Stimulated activated CD4-positive, alpha-beta T cell treated with anti-CD3 and anti-CD28 coated beads, Interleukin-15, amount 100 ng/mL, for 1 hour (primary cell): ENCODE measurements at places on chromosomes 6 and 20.

DNA sequence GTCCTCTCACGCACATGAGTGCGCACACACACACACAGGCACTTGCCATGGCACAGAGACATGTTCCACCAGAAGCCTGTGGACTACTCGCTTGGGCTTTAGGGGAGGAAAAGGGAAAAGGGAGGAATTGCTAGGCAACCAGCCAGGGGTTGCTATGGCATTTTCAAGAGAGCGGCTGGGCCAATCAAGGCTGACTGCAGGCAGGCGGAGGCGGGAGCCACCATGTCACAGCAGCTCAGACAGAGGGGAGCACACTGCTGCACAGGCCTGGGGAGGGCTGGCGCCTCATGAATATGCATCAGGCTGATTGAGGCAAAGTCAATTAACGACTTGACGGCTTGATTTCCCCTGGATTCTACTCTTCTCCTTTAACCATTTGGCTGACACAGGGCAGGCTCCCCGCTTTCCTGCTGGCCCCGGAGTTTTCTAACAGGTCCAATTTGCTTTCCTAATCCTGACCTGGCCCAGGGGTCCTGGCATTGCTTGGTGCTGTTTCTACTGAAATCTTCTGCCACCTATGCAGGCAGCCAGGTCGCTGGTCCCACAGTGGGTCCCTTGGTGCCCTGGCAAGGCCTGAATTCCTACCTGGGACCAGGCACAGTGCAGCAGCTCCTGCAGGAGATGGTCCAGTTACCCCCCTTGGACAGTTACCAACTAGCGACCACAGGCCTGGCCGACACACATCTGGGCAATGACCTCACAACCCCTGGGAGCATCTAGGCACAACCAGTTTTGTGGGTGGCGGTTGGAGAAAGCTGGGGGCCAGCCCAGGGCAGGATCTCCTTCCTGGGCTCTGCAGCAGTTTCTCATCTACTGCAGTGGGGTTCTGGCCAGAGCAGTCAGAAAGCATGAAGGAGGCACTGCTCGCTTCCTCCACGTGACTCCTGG lies 52.1 kb downstream of the YTHDF1 start:
- DNase-seq: no peak

DNA sequence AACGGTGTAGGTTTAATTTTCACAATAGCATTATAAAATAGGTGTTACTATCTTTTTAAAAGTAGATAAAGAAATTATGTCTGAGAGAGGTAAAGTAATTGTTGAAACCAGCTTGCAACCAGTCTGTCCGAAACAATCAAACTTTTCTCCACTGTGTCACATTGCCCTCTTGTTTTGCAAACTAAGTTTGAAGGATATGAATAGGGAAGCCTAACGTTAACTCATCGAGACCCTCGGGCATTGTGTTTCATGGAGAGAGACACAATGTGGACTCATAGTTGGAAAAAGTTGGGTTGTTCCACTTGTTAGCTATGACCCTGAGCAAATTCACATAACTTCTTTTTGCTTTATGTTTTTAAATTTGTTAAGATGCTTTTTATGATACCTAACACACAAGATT lies 254.4 kb upstream of the IMPG1 start:
- no peak for DNase-seq

GRCh38 chr6:70616728-70617260 lies 50.1 kb downstream of the SDHAF4 start:
- no peak for DNase-seq

DNA sequence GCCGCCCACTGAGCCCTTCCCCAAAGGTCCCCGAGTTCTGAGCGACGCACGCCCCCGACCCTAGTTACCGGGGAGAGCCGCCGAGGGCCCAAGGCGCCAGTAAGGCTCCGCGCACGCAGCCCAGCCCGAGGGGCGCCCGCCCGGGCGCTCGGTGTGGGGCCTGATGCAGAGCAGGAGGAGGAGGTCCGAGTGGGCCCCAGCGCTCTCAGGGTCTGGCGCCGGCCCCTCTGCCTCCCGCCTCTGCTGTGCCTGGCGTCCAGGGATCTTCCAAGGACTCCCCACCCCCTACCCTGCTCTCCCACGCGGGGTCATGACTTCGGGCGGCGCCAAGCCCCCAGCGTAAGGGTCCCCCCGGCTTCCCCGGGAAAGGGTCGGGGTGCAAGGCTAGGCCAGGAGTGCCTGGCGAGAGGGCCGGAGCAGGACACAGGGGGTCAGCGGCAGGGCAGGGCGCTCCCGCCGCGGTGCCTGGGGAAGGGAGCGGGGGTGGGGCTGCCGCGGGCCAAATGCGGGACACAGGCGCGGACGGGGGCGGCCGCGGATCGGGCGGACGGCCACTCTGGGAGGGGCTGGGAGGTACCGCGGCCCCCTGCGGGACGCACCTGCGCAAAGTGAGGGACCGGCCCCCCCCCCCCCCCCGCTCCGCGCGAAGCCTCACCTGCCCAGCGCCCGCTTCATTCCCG lies 637 bp downstream of the ABHD12 start:
- DNase-seq: peak; percentile 12

DNA sequence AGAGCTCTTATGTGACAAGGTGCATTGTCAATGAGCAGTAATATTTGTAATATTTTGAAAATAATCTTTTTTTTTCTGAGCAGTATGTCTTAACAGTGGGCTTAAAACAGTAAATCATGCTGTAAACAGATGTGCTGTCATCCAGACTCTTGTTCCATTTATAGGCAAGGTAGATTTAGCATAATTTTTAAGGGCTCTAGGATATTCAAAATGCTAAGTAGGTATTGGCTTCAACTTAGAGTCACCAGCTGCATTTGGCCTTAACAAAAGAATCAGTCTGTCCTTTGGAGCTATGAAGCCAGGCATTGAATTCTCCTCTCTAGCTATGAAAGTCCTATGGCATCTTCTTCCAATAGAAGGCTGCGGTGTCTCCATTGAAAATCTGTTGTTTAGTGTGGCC lies 63.7 kb downstream of the ME1 start:
- DNase-seq: no peak

DNA sequence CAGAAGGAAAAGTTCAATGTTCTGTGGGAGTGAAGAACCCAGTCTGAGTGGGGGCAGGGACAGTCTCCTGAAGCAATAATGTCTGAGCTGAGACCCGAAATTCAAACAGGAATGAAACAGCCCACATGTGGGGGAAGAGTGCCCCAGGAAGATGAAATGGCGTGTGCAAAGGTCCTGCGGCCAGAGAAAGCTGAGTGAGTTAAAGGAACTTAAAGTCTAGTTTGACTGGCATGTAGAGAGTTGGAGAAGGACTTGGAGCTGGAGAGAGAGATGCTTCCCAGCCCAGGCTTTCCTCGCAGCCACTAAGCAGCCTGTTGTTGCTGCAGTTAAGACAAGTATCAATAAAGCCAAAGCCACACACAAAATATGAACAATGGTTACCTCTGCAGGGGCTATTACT lies 38.0 kb upstream of the MDGA1 start:
- no peak for DNase-seq

- peak; percentile 4 for DNase-seq
Observed at GRCh38 chr6:136647363-136647852, 97.2 kb upstream of the MAP7 start.

- no peak for DNase-seq
Observed at GRCh38 chr6:56934876-56935275, 20.0 kb upstream of the BEND6 start.

GRCh38 chr6:133202610-133203343 lies 38.4 kb upstream of the EYA4 start:
- no peak for DNase-seq

- no peak for DNase-seq
Observed at GRCh38 chr6:44217332-44218143, 812 bp downstream of the MYMX start.

- no peak for DNase-seq
Observed at GRCh38 chr6:87710090-87710489, 8.1 kb upstream of the AKIRIN2 start.

DNA sequence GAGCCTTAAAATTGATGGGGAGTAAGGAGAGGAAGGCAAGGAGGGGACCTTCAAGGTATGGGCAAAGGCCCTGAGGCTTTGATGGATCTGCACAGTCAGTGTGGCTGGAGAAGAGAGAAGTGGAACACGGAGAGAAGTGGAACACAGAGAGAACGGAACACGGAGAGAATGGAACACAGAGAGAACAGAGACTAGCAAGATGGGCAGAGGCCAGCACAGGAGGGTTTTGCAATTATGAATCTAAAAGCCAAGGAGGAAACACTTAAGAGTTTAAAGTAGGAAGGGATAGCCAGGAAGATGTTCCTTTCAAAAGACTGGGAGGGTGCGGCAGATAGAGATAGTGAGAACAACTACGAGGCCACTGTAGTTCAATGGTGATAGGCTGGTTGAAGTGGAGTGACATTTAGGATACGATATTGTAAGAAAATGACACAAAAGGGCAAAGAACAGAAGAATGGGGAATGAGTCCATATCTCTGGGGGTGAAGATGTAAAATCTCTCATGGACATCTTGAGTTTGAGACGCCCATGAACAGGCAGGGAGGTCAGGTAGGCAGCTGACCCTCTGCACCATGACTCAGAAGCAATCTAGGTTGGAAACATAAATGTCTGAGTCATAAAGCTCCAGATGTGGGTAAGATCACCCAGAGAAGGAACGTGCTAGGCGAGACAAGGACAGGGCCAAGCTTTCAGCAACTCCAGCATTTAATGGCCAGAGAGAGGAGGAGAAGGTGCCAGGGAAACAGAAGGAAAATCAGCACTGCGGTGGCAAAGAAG lies 25.4 kb downstream of the ZMYND8 start:
- DNase-seq: no peak

DNA sequence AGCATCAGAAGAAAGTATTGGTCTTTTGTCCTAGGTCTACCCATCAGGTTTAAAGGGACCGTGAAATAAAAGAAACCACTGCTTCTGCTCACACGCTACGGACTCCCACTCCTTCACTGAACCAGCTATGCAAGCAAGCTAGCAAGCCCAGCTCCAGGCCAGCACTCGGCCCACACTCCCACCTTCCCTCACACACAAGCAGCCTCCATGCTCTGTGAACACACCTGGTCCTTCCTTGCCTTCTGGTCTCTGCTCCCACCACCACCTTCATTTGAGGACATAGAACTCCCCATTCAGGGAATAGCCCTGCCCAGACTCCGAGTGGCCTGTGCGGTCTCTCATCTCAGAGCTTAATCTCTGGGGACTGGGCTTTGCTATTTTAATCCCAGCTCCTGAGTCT lies 436.4 kb upstream of the CDH4 start:
- no peak for DNase-seq

GRCh38 chr20:60219984-60220562 lies 261.9 kb downstream of the CDH26 start:
- no peak for DNase-seq

DNA sequence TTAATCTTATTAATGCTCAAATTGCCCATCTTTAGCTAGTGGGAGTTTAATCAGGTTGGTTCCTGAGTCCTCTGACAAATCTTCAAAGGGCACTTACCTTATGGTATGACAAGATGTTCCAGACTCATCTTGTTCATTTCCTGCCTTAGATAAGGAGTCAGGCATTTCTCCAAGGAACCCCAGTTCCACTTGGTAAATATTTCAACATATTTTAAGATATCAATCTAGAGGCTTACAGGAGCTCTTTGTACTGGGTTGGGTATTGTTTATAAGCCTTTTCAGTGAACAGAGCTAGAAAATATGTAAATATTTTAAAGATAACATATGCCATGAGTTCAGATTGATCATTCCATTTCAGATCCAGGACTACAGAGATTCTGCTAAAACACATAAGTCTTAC lies 159.8 kb downstream of the RCAN2 start:
- DNase-seq: no peak

DNA sequence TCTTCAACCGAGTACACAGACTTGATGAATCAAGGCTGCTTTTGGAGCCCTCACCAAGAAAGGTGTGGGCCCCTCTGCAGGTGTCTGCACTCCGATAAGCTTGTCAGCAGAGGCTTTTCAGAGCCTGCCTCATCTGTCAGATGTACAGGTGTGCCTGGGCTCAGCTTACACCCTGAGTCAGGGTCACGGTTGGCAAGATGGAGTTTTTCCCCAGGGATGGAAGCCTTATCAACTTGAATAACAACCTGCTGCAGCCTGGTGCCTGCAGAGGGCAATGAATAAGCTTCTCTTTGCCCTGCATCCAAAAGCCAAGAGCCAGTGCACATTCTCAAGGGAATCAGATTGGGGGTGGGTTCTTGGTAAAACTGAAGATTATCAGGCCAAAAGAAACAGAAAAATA lies 427.1 kb downstream of the CD83 start:
- DNase-seq: no peak

DNA sequence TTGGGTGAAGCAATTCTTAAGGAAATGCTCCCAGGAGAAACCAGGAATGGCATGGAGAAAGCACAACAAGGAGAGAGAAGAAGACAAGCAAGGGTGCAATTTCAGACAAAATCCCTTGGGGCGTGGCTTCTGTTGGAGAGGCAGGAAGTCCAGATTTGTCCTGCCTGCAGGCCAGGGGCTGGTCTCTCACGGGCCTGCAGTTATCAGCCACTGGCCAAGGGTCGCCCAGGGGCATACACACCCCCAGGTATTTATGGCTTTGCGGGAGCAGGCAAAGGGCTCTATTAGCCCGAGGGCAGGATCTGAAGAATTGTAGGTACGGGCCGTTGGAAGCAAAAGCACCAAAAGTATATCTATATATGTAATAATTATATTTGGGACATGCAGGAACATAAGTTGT lies 87.7 kb downstream of the IYD start:
- DNase-seq: no peak

- peak; percentile 43 for DNase-seq
Observed at GRCh38 chr6:1604158-1605003, 5.3 kb upstream of the FOXC1 start.

GRCh38 chr6:26476896-26477295 lies 19.1 kb downstream of the BTN2A1 start:
- no peak for DNase-seq

GRCh38 chr6:135651964-135652755 lies 154.6 kb upstream of the AHI1 start:
- DNase-seq: no peak

DNA sequence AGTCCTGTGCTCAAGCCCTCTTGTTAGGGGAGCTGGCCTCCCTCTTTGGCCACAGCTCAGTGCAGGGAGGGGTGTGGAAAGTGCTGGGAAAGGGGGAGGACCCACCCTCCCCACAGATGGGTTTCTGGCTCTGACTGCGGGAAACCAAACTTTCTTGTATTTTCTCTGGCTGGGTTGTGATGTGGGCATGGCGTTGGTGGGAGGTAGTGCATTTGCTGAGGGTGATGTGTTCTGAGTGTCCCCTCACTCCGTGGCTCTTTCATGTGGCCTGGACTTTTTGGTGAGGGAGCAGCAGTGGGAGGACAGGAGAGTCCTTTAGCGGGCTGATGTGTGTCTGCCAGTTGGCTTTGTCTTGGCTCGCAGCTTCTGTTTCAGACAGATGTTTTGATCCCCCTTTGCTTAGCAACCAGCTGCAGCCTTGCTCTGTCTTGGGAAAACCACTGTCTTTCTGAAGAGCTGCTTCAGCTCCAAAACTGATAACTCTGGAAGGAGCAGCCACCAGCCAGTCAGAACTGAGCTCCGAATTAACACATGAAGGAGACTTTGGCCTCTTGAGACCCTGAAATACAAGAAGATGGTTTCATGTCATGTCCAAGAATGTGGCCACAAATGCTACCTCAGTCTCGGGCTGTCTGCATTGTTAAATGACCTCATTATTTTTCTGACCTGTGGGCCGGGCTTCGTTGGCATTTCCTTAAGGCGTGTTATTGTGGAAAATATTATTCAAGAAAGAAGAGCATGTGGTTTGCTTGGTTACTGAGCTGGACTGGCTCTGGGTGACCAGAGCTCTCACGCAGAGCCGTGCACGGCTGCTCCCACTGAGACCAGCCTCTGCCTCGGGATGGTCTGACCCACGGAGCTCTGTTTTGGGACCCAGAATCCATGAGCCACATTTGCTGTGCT lies 21.5 kb downstream of the SYNJ2 start:
- no peak for DNase-seq

- no peak for DNase-seq
Observed at GRCh38 chr6:87766211-87766610, 64.2 kb upstream of the AKIRIN2 start.

- no peak for DNase-seq
Observed at GRCh38 chr20:15889514-15890256, 683.6 kb downstream of the KIF16B start.
